ENCODE measurements at places on chromosomes 4 and X.

DNA sequence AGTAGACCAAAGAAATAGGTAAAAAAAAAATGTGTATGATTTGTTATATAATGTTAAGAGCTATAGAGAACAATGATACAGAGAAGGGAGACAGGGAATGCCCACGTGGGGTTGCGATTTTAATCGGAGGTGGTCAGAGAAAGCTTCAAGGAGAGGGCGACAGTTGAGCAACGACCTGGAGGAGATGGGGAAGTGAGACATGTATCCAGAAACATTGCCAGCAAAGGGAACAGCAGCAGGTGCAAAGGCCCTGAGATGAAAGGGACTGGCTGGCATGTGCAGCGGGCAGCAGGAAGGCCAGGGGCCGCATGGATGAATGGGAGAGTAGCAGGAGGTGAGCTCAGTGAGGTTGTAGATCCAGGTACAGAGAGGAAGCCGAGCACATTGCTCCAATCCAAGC is 32.9 kb downstream of the NIPAL1 start:
- no peak for DNase-seq

DNA sequence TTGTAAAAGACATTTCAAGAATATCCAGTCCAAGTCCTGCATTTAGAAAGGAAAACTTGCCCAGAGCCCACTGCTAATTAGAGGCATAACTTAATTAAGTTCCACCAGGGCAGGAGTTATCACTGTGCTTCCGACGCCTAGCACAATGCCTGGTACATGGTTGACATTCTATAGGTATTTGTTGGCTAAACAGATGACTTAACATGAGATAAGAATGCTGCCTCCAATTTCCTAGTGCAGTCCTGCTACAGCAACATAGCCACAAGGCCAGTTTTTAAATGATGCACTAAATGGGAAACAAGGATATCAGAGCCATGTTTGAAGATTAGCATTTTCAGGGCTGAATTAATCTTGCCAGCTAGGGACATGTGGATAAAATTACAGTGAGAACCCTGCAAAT is 164.1 kb downstream of the RASL11B start:
- no peak for DNase-seq

GRCh38 chr4:110619463-110620247 is 3.2 kb downstream of the PITX2 start:
- DNase-seq = no peak

GRCh38 chr4:63348735-63349673 is 1060.2 kb downstream of the TECRL start:
- no peak for DNase-seq

DNA sequence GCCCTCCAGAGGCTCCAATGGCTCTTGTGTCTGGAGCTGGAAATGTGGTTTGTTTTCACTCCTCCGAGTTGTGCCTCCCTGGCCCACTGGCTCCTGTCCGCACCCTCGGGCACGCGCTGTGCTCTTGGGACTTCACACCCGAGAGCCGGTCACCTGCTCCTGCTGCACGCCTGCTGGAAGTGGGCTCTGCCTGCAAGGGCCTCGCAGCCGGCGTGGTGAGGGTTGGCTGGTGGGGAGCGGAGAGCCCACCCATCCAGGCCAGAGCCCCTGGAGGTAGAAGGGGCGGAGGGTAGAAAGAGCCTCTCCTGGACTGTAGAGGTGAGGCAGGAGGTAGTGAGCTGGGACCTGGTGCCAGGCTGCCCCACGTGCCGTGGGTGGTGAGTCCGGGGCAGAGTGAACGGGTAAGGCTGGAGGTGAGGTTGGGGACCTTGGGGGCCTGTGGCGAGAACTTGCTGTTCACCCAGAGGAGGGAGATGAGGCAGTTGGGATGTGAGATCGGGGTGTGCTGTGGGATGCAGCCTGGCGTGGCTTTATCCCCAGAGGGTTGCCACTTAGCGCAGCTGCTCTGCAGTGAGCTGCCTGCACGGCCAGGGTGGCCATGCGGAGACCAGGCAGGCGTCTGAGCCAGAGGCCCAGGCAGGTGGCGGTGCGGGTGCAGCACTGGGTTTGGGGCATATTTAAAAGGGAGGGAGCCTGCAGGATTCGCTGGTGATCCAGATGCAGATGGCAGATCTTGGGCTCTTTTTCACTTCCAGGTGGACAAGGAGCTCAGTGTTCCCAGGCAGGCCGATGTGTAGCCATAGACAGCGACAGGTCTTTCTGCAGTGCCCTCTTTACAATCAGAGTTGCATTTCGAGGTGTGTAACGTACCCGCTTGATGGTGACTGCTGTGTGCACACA is 48.8 kb downstream of the PCGF3 start:
- DNase-seq = no peak

- no peak for DNase-seq
Observed at GRCh38 chr4:113646442-113646822, 115.1 kb downstream of the CAMK2D start.

GRCh38 chrX:34487364-34487763 is 169.7 kb downstream of the TMEM47 start:
- no peak for DNase-seq

DNA sequence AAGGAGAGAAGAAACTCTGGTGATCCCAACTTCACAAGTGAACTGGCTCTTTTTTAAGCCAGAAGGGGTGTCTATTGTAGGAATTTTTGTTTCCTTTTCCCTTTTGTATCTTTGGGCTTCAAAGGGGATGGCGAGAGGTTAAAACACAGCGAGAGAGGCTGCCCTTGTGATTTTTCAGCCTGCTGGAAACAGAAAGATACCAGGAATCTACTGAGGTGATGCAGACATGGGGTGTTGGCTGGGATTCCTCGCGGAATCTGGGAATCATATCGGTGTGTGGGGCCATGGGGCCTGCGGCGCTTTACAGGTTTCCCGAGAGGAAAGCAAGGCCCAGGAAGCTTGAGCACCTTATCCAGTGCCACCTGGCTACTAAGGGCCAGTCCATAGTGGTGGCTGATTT is 99.4 kb upstream of the STX18 start:
- DNase-seq = no peak

DNA sequence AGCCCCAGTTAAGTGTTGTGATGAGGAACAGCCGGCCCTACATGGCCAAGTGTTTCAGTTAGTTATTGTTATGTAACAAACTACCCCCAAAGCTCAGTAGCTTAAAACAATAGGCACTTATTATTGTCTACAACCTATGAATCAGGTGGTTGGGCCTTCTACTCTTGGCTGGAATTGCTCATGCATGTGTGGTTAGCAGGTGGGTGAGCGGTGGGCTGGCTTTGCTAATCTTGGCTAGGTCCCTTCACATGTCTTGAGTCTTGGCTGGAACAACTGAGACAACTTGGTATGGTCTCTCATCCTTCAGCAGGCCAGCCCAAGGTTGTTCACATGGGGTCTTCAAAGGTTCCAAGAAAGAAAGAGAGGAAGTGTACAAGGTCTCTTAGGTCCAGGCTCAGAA is 54.5 kb upstream of the CHRNA9 start:
- no peak for DNase-seq

GRCh38 chr4:98092833-98093439 is 50.3 kb downstream of the STPG2 start:
- no peak for DNase-seq

All from activated CD8-positive, alpha-beta memory T cell treated with anti-CD3 and anti-CD28 coated beads for 24 hours (primary cell).